8988T (cell line): ENCODE measurements at places on chromosomes 1 and 21.

GRCh38 chr1:60133000-60133673 is 59.6 kb upstream of the C1orf87 start:
- no peak for DNase-seq

DNA sequence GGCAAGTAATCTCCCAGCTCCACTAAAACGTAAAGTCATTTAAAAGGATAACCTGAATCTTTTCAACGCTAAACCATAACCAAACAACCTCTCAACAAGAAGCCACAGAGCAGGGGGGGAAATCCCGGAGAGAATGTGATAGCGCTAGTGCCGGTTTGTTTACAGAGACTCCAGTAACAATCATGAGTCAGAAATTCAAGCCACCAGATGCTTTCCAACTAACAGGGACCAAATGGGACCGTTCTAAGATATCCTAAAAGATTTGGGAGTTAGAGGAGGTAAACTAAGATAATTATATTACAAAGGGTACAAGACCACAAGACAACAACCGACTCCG is 825 bp downstream of the DCAF8 start:
- no peak for DNase-seq

GRCh38 chr21:42406201-42406621 is 2.5 kb downstream of the UBASH3A start:
- DNase-seq = no peak

- no peak for DNase-seq
Observed at GRCh38 chr1:9984253-9984652, 12.8 kb upstream of the RBP7 start.
